HepG2 (cell line): ENCODE measurements at places on chromosomes 7 and 10. TPM values are rescaled to one million over a fixed set of nuclear protein-coding genes. Genes with fewer than 3 reads are reported as not detected.

The KLHDC10 gene
- total RNA-seq = 21.6 and 33.4 TPM in 2 replicates

The VWA2 gene
- not detected in 2 replicates for total RNA-seq

The AKR1C3 gene
- 368 and 551 TPM in 2 replicates for total RNA-seq

DNA sequence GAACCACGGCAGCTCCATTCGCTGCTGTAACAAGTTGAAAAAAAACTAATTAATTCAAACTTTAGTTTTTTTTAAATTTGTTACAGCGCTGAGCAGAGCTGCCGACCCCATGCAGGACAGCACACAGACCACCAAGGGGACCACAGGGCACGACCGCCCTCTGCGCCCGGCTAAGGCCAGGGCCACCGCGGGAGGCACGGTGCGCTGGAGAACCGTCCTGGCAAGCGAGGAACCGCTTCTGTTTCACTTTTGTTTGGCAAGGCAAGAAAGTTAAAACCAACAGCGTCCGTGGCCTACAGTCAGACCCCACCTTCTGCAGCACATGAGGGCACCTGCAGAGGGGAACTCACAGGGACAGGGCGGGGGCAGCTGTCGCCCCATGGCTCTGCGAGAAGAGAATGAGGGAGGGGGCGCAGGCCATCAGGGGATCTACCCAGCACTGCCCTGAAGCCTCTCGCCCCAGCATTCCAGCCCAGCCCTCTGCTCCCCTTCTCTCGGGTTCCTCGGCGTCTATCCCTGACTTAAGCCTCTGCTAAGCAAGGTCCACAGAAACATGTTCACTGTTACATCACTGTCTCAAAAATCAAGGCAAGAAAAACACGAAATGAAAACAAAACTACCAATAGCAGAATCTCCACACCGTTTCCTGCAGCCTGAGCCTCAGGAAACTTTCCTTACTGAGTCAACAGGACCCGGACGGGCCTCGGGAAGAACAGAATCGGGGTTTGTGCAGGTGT lies 204.4 kb downstream of the DIP2C start:
- no peak overlapping the region for H3K4me3 ChIP-seq
- H3K4me1 ChIP-seq = no peaks in the 10 kb centered on the region
- DNase-seq = no peak
- H3K36me3 ChIP-seq = no peaks in the 10 kb centered on the region
- no peaks in the 10 kb centered on the region for H3K27me3 ChIP-seq
- H3K27ac ChIP-seq = no peak overlapping the region

DNA sequence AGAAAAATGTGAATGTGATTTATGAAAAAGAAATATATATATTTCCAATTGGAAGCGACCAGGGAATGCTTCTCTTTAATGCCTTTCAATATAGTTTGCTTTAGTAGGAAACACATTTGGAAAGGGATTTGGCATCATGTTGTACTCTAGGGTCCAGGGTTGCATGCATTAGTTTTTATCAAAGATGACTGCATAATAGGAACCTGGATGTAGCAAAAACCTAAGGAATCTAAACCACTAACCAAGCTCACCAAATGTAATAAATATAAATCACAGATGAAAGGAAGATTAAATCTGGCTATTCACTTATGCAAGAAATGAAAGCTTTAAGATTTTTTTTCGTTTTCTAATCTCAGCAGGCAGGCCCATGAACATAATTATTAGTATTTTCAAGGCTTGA lies 120.0 kb downstream of the ATXN7L1 start:
- H3K27me3 ChIP-seq = no peaks in the 10 kb centered on the region
- no peak overlapping the region for H3K27ac ChIP-seq
- H3K36me3 ChIP-seq = no peaks in the 10 kb centered on the region
- H3K4me3 ChIP-seq = no peak overlapping the region
- no peak for DNase-seq

DNA sequence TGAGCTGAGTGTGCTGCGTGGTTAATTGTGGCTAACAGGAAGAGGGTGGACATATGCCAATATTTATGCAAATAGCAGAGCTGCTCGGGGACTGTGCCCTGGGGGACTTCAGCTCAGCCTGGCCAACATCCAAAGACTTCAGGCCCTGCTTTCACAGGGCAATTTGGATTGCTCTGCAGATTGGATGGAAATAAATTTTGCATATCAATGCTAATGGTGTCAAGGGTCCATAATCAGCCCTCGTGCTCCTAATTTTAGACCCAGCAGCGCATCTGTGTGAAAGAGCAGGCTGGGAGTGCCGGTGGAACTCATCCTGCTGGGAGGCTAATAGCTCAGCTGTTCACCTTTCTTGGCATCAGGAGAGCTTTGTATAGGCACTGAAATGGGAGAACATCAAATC lies 270.1 kb downstream of the TCERG1L start:
- no peak for DNase-seq
- H3K27ac ChIP-seq = no peak overlapping the region
- H3K4me1 ChIP-seq = no peaks in the 10 kb centered on the region
- H3K36me3 ChIP-seq = no peaks in the 10 kb centered on the region

GRCh38 chr10:95440756-95441546 lies 120.2 kb downstream of the SORBS1 start:
- no peaks in the 10 kb centered on the region for H3K27me3 ChIP-seq
- H3K27ac ChIP-seq = no peak overlapping the region
- DNase-seq = peak; percentile 43
- H3K4me1 ChIP-seq = peaks cover 54% of the 10 kb centered on the region
- H3K4me3 ChIP-seq = no peak overlapping the region

DNA sequence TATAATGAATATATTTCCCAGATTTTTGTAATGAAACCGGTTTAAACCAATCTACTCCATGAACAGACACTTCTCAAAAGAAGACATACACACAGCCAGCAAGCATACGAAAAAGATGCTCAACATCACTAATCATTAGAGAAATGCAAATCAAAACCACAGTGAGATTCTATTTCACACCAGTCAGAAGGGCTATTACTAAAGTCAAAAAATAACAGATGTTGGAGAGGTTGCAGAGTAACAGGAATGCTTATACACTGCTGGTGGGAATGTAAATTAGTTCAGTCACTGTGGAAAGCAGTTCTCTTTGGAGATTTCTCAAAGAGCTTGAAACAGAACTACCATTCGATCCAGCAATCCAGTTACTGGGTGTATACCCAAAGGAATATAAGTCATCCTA lies 240.7 kb downstream of the TSPAN12 start:
- no peaks in the 10 kb centered on the region for H3K36me3 ChIP-seq
- no peaks in the 10 kb centered on the region for H3K4me1 ChIP-seq
- no peak overlapping the region for H3K4me3 ChIP-seq
- no peak for DNase-seq

DNA sequence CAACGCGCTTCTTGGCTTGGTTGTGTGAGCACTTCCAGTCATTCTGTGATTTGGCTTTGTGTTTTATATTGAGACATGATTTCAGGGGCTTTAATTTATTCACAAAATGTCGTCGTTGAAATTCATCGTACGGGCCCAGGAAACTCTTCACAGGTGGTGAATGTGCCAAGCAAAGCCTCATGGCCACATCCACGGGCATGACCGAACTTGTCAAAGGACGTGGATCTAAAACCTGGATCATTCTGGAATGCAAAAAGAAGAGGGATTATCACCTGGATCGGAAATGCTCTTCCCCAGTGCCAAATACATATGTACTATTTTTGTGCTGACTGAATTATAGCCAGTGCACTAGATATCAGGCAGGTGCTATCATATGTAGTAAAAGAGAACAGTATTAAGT lies 2.2 kb downstream of the PPP1R3C start:
- H3K4me3 ChIP-seq = no peak overlapping the region
- H3K4me1 ChIP-seq = peaks cover 57% of the 10 kb centered on the region
- DNase-seq = no peak
- H3K27me3 ChIP-seq = no peaks in the 10 kb centered on the region
- H3K36me3 ChIP-seq = peaks cover 21% of the 10 kb centered on the region

DNA sequence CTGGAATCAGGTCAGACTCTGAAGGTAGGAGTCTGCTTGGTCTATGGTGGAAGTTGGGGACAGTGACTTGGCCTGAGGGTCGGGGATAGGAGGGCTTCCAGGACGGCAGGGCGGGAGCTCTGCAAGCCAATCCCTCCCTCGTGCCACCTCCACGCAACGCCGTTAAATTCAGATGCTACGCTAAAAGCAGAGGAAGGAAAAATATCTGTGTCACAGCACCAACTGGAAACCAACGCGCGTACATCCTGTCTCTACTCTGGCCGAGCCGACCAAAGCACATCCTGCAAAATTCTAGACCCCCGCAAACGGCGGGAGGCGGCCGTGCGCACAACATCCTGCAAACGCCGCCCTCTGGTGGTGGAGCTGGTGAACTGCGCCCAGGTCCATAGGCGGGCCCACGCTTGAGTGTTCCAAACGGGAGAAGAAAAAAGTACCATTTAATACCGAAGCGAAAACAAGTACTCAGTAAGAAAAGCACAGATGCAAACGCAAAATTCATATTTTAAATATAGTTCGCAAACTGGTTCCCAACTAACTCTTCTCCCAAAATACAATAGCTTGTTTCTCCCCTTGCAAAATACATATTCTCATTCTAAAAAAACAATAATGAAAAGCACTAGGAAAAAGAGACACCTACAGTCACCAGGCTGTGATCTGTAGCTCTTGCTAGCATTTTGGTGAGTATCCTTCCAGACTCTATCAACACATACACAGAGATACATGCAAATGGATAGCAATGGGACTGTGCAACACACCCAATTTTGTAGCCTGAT lies 45.7 kb upstream of the HSPA12A start:
- peak overlapping the region; percentile 49; the same call in 1 of the 2 replicates for H3K4me3 ChIP-seq
- no peaks in the 10 kb centered on the region; the same call in 1 of the 2 replicates for H3K27me3 ChIP-seq
- DNase-seq = peak; percentile 41
- H3K27ac ChIP-seq = no peak overlapping the region

- peaks cover 2% of the 10 kb centered on the region; the same call in 1 of the 2 replicates for H3K27me3 ChIP-seq
- peaks cover 13% of the 10 kb centered on the region for H3K4me1 ChIP-seq
- H3K36me3 ChIP-seq = no peaks in the 10 kb centered on the region
- H3K27ac ChIP-seq = no peak overlapping the region
- no peak overlapping the region for H3K4me3 ChIP-seq
- no peak for DNase-seq
These were observed 51.0 kb downstream of the UNC5B start for GRCh38 chr10:71263376-71263775.

DNA sequence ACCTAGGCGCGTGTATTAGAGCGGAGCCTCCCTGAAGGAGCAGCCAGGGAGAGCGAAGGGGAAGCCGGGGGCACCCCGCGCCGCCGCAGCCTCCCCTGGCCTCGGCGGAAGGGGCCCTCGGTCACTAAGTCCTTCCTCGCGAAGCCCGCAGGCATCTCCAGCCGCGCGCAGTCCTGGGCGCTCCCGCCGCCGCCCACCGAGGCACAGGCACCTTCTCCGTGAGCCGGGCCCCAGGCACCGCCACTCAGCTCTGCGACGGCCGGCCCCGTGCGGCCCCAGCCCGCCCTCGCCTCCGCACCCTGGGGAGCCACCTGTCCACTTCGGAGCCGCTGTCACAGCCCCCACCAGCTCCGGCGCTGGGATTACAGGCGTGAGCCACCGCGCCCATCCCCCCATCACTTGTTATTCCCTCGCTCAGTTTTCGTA lies 80.8 kb downstream of the ZNF467 start:
- H3K27ac ChIP-seq = no peak overlapping the region
- no peak for DNase-seq
- peaks cover 16% of the 10 kb centered on the region for H3K4me1 ChIP-seq

GRCh38 chr10:60123172-60123571 lies 216.8 kb upstream of the CCDC6 start:
- H3K36me3 ChIP-seq = no peaks in the 10 kb centered on the region
- H3K27ac ChIP-seq = no peak overlapping the region
- H3K4me3 ChIP-seq = no peak overlapping the region
- H3K27me3 ChIP-seq = no peaks in the 10 kb centered on the region
- H3K4me1 ChIP-seq = no peaks in the 10 kb centered on the region

- no peaks in the 10 kb centered on the region for H3K4me1 ChIP-seq
- H3K27ac ChIP-seq = no peak overlapping the region
- no peak overlapping the region for H3K4me3 ChIP-seq
- DNase-seq = no peak
- peaks cover 48% of the 10 kb centered on the region; the same call in 2 of the 3 replicates for H3K27me3 ChIP-seq
- no peaks in the 10 kb centered on the region for H3K36me3 ChIP-seq
These were observed 11.3 kb downstream of the NPTX2 start for GRCh38 chr7:98628418-98628817.

DNA sequence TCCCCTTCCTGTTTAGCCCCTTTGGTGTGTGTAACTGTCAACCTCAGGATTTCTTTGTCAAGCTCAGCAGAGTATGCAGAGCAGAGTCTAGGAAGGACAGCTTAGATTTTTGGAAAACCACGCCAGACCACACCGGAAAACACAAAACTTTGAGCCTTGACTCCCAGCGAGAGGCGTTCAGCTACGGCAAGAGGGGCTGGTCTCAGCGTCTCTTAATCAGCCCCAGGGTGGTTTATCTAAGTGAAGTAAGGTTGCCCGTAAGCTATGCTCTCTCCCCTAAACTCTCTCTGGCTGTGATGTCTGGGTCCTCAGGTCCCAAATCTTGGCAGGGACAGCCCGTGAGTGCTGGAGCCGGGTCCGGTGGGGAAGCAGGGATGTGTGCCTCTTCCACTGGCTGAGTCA lies 230.9 kb downstream of the KLF6 start:
- H3K4me3 ChIP-seq = no peak overlapping the region
- no peaks in the 10 kb centered on the region for H3K36me3 ChIP-seq
- no peak for DNase-seq

DNA sequence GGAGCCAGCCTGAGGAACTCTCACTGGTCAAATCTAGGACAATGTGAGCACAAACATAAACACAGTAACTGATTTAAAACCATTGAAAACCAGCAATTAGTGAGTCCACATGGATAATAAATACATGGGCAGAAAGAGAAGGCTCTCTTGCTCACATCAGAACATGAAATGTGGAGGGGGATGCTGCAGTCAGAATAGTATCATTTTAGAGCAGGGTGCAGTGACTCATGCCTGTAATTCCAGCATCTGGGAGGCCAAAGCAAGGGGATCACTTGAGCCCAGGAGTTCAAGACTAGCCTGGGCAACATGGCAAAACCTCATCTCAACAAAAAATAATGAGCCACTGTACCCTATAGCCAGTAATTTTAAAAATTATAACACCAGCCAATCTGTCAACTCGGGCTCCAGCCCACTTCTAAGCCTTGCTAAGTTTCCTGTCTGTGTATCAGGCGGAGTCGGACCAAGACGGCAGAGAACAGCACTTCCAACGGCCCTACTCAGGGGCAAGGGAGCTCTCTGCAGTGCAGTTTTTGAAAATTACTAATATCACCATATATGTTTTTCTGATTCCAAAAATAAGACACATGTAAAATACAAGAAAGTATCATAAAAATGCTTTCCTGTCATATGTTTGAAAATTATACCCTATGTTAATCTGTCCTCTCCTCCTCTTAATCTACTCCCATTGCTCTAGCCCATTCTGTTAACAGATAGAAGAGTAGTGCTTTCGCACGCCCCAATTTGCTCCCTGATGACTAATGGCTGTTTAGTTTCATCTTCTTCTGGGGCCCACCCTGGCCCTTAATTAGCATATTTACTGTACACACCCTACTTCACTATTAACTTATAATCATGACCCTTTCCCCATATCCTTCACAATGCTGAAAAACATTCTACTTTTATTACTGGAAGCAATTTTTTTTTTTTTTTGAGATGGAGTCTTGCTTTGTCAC lies 17.1 kb downstream of the URGCP start:
- no peak overlapping the region for H3K27ac ChIP-seq
- no peak for DNase-seq
- peaks cover 15% of the 10 kb centered on the region; the same call in 2 of the 3 replicates for H3K36me3 ChIP-seq
- no peak overlapping the region for H3K4me3 ChIP-seq
- no peaks in the 10 kb centered on the region for H3K27me3 ChIP-seq
- no peaks in the 10 kb centered on the region for H3K4me1 ChIP-seq
